Tibial artery (tissue), 4 donors: ENCODE measurements at places on chromosomes 5 and 9.

GRCh38 chr9:124708633-124709291, 62.3 kb downstream of the NR6A1 start:
- no peak for DNase-seq

DNA sequence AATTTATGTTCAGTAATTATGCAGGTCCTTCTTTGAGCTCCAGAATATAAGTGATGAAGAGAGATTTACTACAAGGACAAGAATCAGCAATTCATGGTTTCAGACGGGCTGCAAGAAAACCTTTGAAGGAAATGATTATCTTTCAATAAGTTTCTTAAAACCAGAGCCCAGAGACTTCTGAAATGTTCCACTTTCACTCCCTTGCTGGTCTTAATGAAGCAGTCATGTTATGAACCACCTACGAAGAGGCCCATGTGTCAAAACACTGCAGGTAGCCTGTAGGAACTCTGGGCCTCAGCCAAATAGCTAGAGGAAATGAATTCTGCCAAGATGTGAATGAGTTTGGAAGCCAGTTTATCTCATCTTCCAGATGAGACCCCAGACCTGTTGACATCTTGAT, 505.9 kb upstream of the MEF2C start:
- DNase-seq, result no peak

GRCh38 chr5:8598996-8599395, 730.0 kb downstream of the MTRR start:
- no peak for DNase-seq

DNA sequence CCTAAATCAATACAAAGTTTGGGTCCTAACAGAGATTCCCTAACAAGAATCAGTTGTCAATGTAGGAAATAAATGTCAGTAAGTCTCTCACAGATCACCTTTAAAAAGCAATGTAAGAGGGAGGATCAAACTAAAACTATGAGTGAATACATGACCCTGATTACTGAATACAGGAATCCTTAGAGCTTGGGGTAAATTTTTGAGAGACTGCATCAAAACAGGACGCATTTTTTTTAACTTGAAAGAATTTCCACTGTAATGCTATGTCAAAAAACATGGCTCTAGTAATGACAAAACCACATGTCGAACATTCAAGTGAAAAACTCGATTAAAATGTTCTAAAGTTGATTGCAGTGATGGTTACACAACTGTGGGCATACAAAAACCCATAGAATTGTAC, 21.9 kb downstream of the ZDHHC21 start:
- DNase-seq, result no peak

DNA sequence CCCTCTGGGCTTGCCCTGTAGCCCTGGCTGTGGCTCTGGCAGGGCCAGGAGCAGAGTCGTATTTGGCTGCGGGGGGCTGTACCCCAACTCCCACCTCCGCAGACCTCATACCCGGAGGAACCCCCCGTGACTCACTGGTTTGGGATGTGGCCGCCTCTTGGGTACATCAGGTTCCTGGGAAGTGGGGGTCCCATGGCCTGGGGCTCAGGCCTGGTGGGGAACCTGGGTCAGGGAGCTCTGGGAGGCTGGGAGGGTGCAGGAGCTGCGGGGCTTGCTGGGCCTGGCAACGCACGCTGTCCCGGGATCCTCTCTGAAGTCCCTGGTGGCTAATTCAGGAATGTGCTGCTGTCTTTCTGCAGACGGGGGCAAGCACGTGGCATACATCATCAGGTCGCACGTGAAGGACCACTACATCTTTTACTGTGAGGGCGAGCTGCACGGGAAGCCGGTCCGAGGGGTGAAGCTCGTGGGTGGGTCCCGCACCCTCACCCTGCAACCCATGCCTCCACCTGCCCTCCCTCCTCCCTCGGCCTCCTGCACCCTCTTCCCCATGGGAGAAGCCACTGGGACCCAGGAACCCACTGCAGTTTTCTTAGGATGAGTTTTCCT, 2.4 kb downstream of the LCN1 start:
- no peak for DNase-seq

- DNase-seq, result no peak
Observed at GRCh38 chr9:29203244-29203930, 1630.1 kb upstream of the C9orf72 start.

DNA sequence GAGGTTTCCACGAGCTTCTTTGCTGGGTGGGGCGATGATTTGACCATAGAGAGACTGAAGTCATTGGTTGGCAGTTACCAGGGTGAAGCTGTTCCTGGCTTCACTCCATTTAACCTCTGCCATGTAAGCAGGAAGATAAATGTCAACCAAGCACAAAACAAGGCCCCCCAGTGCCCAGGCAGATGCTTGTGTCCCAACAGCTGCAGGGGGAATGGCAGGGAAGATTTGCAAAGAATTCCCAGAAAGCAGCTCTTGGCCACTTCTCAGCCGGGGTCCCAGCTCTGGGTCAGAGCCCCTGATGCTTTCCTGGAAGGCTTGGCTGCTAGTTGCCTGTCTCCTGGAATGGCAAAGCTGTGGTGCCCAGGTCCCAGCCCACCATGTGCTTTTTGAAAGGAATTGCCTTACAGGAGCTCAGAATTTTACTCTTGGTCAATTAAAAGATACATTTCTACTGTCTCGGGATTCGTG, 383.4 kb downstream of the ENC1 start:
- DNase-seq, result no peak

GRCh38 chr5:73338256-73339050, 110.1 kb downstream of the FOXD1 start:
- DNase-seq, result no peak

- no peak for DNase-seq
Observed at GRCh38 chr9:87778996-87779395, 53.1 kb downstream of the CTSL start.

DNA sequence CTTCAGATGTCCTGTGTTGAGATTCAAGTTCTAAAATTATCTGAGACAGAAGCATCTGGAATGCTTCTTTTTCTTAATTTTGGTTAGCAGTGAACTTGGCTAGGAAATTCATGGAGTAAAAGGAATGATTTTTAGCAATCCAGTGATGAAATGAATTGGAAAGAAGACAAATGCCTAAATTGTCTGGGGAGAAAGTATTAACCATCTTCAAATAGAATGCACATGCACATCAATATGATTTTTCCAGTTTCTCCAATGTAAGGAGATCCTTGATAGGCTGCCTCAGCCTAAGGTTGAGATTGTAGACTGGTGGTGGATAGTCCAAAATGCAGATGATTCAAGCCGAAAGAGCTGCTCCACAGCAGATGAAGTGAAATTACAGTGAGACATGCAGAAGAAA, 106.7 kb downstream of the PCSK5 start:
- DNase-seq, result no peak

- DNase-seq, result peak; percentile 85
Observed at GRCh38 chr9:111298731-111299598, 31.1 kb downstream of the OR2K2 start.

GRCh38 chr9:94714494-94714893, 12.0 kb upstream of the AOPEP start:
- DNase-seq, result no peak

DNA sequence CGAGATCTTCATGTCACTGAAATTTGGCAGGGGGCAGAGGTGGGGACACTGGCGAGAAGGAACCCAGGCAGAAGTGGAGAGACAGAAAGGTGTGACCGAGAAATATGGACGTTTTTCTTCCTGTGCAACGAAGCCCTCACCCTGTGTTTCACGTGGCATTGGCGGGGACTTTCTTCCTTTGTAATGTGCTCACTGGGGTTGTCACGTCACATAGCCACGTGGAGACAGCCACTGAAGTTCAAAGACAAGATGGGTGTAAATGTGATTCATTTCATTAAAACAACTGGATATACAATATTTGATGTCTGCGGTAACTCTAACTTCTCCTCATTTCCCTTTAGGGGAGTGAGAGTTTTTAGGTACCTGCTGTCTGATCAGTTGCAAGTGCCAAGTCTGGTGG, 225.7 kb downstream of the FSTL4 start:
- DNase-seq, result no peak

DNA sequence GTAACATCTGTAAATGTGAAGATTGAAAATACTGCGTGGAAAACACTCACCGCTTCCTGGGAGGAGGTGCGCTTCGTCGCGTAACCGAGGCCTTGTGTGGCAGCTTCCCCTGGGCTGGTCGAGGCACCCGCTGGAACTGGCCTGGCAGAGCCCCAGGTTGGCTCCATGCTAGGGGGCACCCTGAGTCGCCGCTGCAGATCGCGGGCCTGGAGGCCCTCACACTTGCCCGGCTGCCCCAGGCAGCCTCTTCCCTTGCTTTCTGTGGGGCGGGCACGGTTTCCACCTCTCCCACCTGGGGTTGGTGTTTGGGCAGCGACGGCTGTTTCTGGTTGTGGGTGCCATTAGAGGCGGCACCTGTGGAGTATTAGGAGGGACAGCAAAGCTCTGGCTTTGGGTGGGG, 852 bp downstream of the ZNF354C start:
- DNase-seq, result no peak

DNA sequence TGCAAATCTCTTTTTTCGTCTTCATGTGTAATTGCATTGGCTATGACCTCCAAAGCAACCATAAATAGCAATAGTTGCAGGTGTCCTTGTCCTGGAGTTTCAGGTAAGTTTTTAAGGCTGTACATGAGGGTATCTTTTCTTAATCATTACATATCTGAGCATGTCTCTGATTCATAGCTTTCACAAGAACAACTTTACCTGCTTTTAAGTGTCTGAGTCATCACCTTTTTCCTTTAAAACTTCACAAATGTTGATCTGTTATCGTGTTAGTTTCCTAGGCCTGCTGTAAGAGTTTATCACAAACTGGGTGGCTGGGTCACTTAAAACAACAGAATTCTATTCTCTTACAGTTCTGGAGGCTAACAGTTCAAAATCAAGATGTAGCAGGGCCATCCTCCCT, 13.8 kb downstream of the GARNL3 start:
- no peak for DNase-seq

GRCh38 chr5:115168829-115169486, 750 bp downstream of the TRIM36 start:
- no peak for DNase-seq

GRCh38 chr5:174491761-174492350, 232.5 kb upstream of the MSX2 start:
- no peak for DNase-seq

- no peak for DNase-seq
Observed at GRCh38 chr9:123002754-123003153, 30.7 kb upstream of the GPR21 start.

DNA sequence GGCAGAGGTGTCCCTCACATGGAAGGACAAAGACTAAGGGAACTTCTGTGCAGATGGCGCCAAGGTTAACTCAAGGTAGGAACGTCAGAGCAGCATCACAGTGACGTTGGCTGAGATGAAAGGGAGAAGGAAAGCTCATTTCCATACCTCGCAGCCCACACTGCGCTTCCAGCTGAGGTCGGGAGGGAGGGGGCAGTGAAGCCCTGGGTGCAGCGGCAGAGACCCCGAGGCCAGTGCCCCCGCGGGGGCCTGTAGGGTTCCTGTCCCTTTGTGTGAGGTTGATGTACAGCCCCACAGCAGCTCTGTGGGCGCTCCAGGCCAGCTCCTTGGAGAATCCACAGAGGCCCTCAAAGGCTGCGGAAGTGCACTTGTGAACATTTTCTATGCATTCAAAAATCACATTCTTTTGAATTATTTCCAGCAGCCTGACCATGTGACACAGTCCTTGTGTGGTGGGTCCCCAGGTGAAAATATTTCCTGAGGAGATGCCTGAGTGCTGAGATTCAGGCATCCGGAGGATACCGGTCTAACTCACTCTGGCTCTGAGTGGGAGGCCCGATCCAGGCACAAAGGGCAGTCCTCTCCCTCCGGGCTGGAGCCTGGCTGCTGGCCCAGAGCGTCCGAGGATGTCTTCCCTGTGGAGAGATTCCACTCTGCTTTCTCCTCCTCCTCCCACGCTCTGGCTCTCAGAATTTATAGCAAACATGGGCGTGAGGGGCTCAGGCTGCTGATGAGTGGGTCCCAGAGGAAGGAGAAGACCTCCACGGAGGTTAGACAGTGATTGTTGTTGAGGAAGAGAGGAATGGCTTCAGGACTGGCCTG, 150.7 kb downstream of the ICE1 start:
- DNase-seq, result no peak

DNA sequence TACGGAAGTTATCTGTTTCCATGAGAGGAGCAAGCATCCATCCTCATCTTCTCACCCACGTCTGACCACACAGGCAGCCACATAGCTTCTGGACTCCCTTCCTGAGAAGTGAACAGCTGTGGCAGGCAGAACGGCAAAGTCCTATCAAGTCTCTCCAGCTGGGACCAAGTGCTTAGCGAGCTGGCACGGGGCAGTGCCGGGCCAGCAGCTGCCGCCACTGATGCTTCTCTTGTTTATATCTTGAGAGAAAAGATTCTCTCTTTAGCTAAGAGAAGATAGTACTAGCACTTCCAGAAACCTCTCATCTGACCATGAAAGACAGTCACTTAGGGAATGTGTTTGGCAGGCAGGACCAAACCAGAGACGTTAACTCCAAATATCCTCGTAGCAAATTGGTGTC, 37.2 kb downstream of the PLAC8L1 start:
- DNase-seq, result no peak

GRCh38 chr5:181167814-181168488, 20.6 kb downstream of the OR2V2 start:
- DNase-seq, result peak; percentile 20

DNA sequence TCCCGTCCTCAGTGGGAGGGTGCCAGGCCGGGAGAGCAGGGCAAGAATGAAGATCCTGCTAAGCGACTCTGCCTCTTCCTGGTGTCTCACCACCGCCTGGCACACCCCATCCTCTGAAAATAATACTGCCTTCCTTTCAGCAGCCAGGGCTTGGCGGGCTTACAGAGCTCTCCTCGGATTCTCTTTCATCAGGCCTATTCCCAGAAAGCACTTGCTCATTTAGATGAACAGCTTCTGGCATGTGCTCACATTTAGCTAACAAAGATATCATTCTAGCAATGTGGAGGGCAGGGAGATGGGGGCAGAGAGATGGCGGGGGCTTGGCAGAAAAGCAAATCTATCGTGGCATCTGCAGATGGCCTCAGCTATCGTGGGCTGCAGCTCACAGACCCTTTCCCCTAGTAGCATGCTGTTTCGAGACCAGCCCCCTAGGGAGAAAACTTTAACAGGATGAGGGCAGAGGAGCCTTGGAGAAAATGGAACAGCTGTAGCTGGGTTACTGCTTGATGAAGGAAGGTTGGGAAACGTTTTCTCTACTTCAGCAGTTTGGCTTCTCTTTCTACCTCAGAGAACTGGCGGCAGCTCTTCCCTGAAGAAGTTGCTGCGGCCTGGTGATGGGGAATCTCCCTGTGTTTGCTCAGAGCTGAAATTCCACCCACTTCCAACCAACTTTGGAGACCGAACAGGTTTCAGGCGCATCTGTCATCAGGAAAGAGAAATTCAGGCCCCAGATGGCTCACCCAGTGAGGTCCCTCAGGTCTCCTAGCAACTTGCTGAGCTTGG, 102.1 kb downstream of the TMEM174 start:
- DNase-seq, result no peak

DNA sequence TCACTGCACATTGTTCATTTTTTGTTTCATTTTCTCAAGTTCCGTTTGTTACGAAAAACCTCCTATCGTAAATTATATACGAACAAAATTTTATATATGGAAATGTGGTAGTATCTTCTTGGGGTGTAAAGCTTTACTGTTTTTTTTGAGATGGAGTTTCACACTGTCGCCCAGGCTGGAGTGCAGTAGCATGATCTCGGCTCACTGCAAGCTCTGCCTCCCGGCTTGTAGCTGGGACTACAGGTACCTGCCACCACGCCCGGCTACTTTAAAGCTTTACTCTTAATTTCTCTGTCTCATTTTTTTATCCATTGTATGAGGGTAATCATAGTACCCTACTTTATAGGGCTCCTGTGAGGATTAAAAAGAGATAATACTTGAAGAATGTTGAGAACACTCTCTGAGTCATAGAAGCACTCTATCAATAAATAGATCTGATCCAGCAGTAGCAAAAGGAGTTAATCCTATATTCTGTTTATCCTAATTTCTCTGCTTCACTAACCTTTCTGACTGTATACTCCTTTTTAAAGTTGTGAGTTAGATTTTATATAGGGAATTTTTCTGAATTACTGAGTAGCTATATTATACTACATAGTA, 5.6 kb upstream of the LRRC70 start:
- no peak for DNase-seq
